ENCODE measurements at places on chromosomes 5 and 9.

- peak; percentile 43 for DNase-seq
These were observed at the start of gene PALM2AKAP2 for GRCh38 chr9:109779711-109780452. TSS of gene PALM2AKAP2 (plus strand) at chr9:109780198. CDS start at chr9:109780489, 291 bp downstream.

DNA sequence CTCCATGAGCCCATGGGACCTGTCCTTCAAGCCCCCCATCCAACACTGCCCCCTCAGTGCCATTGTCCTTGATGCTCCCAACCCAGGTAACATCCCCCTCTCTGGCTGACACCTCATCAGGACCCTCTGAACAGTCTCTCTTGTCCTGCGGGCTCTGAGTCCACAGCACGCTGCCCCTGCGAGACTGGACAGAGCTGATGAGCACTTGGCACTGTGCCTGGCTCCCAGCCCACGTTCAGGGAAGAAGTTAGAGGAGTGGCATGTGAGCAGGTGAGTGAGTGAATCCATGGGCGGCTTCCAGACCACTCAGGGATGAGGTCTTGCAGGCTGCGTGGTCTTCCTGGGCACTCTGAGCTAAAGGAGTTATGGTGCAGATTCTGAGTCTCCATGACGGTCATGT lies 70.7 kb downstream of the PAX5 start:
- no peak for DNase-seq

DNA sequence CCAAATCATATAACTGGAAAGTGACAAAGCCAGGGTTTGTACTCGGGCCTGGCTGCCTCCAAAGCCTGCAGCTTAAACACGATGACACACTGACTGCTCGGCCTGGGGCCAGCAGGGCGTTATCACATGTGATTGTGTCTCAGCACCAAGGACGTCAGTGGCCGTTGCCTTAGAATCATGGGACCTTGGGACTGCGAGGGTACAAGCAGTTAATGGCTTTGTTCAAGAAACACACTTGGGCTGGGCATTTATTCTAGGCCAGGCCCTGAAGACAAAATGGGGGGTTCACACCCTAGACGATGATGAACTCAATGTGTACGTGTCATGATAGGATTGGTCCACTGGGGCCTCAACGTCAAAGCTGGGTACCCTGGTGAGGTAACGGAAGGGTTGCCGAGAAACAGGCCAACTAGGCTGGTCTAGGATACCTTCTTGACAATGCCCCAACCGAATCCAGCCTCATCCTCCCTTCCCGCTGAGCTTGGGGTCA lies 13.0 kb downstream of the SH3PXD2B start:
- DNase-seq, result no peak

DNA sequence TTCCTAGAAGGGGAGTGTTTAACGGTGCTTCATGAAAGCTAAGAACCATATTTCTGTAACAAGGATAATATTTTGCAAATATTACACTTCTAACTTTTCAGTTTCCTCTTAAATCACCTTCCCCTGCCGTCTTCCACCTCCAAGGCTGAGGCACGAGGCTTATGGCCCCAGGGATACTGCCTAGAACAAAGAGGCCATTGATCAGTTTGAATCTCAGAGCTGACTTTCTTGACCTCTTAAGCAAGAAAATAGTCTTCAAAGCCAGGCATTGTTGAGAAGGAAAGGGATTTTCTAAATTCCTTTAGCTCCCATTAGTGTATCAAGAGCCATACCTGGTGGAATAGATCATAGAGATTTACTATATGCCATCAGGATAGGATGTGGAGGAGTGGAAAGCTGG lies 566.2 kb downstream of the BNC2 start:
- no peak for DNase-seq

DNA sequence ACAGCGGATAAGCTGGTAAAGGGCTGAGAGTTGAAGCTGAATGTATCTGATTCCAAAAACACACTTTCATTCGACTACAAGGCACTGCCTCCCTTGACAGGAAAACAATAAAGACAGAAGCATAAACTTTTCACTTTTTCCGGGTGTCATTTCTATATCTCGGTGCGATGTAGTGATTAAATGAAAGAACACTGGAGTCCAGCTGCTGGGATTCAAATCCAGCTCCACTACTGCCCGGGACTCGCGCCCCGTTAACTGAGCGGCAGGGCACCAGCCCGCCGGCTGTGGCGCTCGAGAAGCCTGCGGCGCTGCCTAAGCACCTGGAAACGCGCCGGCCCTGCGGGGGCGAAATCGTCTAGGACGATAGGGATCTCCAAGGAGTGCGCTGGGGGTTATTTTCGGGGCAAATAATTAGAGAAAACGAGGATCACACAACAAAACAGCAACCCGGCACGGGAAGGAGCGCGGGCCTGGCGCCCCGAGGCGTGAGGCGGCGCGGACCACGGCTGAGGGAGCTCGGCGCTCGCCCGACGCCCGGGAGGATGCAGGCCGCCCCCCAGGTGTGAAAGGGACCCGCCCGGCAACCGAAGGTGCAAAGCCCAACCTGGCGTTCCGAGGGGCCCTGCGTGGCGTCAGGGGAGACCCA lies 837 bp downstream of the UIMC1 start:
- DNase-seq, result peak; percentile 74

DNA sequence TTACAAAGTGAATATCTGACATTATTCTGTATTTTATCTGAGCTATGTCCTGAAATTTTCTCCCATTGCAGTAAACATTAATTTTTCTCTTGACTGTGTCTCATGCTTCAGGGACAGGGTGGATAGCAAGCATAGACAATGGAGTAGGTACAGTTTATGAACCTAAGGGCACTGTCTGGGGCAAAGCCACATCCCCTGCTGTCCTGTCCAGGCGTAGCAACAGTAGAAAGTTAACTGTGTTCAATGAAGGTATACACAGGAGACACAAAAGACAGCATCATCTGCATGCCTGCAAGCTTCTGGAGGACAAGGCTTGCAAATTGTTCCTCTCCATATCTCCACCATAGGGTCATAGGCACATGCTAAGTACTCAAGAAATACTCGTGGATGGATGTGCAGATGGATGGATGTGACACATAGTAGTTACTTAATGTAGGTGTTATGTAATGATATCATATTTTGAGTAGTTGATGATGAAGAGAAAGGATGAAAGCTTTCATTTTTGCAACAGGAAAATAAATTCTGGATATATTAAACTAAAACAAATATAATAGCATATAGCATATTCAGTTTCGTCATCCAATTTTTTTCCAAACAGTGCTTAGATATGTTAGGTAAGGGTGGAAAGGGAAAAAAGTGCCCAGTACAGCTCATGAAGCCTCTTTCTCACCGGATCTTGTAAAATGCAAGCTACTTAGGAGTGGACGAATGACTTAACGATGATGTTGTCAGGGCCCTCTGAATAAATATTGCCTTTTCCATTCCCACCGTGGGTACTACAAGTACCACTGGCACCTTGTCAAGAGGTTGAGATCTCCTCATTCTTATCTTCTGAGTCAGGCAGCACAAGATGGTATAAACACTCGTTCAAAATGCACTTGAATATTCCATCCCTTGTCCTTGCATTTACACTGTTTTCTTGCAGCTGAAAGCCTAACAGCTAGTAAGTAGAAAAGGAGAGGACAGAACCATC lies 19.9 kb upstream of the ZSWIM6 start:
- DNase-seq, result no peak

- peak; percentile 90 for DNase-seq
These were observed at the start of gene C5orf24 for GRCh38 chr5:134845852-134846640. TSS of gene C5orf24 (plus strand) at chr5:134845968. CDS start at chr5:134854901, 8,933 bp downstream.

- DNase-seq, result no peak
These were observed 15.1 kb upstream of the TNFSF15 start for GRCh38 chr9:114820776-114821501.

- DNase-seq, result no peak
These were observed 52.6 kb upstream of the TNFAIP8 start for GRCh38 chr5:119302916-119303897.

- DNase-seq, result peak; percentile 40
These were observed at the start of gene ACSL6 for GRCh38 chr5:132011622-132012343. TSS of gene ACSL6 (minus strand) at chr5:132011658. CDS start at chr5:132011553, 105 bp downstream.

DNA sequence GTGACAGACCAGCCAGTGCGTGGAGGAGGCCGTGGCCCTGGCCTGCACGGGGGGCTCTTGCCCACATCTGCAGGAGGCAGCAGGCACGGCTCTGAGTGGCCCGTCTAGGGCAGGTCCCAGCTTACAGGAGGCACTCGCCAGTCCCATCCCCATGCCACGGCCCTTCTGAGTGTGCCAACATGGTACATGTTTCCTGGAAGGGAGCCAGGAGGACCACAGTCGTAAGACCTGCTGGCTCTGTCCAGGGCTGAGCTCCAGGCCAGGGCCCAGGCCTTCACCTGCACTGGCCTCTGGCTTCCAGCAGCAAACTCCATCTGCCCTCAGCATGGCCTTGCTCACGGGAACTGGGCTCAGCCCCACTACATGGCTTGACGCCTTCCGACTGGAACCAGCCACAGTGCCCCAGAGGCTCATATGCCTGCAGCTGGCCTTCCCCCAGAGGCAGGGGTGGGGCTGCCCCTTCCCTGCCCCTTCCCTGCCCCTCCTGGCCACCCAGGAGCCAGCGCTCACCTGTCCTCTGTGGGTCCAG lies 3.8 kb downstream of the NKD2 start:
- no peak for DNase-seq

DNA sequence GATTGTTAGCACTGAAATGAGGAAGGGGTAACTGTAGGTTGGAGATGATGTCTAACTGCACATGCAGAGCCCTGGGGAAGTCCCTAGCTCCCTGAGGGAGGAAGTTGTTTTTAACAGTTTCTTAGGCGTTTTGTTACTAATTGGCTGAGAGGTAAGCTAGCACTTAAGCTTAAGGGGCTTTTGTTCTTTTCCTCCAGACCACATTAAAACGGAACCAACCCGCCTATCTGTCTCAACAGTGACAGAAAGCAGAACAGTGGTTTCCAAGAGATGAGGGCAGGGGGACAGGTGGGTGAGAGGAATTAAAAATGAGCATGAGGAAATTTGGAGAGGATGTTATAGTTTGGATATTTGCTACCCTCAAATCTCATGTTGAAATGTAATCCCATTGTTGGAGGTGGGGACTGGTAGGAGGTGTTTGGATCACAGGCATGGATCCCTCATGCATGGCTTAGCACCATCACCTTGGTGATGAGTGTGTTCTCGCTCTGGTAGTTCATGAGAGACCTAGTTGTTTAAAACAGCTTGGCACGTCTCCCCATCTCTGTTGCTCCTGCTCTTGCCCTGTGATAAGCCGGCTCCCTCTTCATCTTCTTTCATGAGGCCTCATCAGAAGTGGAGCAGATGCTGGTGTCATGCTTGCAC lies 38.9 kb downstream of the LYRM7 start:
- DNase-seq, result no peak

DNA sequence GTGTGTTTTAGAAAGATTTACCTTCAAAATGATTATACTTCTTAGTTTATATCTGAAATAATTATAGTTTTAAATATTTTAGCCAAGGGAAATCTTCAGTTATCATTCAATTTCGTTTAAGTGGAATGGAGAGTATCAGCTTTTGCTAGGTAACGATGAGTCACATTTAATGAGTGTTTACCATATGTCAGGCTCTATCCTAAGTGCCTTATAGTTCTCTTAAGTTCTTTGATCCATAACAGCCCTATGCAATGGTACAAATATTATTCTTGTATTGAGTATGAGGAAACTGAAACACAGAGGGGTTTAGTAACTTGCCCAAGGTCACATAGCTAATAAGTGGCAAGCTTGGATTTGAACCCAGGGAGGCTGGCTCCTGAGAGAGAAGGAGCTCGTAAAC lies 37.5 kb upstream of the SHB start:
- DNase-seq, result no peak
